ENCODE measurements at places on chromosomes 1 and 21. TPM values are rescaled to one million over a fixed set of nuclear protein-coding genes. Genes with fewer than 3 reads are reported as not detected.

DNA sequence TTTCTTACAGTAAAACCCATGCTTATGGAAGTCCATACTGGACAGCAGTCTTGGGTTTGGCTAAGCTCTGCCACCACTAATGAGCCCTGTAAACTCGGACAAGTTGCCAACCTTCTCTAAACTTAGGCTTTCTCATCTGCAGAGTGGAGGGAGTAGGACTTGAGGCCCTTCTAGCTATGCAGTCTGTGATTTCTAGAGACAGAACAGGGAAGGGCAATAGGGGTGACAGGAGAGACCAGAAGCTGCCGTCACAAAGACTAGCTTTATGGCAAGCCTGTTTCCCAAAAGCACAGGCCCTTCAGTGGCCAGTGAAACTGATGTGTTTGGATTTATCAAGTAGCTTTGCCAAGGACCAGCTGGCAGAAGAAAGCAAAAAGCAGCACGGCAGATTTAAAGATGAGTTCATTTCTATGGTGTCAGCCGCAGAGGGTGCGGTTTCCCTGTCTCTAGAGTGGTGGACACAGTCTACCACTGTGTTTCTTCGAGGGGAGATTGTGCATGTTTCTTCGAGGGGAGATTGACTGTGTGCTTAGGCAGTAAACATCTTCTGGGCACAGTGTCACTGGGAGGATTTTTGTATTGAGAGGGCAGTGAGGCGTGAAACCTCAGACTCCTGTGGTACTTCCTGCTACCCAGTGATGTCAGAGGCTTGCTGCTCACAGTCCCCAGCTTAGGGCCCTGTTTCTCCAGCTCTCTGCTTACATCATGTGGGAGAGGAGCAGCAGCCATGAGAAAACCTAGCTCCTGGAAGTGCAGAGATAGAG, 119.0 kb downstream of the ROR1 start:
- DNase-seq, result no peak

GRCh38 chr1:192939440-192939839, 119.7 kb downstream of the UCHL5 start:
- DNase-seq, result no peak

DNA sequence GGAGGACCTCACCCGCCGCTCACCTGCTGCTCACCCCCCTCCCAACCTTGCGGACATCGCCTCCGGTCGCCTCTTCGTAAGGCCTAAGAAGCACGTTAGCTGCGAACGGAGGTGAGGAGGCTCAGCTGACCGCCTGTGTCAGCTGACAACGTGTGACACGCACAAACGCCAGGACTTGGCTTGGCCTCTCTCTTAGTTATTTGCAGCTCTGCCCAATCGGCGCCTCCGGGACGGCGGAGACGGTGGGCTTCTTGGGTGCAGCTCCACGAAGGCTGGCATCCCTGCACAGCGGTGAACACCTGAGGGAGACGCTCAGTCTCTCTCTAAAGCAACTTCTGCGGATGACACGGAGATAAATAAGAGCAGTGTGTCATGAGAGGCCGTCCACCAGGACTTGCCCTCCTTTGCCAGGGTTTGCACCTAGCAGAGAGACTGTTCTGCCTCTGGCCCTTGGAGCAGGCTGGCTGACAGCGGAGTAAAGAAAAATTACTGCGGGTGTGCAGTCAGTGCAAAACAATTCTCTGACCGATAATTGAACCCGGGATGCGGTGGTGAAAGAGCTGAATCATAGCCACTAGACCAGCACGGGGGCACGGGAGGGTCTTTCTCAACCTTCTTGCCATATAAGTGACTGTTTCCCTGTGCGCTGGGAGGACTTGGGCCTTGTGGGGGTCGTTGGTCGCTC, 318.9 kb downstream of the FAM72C start:
- DNase-seq, result no peak

GRCh38 chr1:208544053-208544452, 299.9 kb upstream of the PLXNA2 start:
- no peak for DNase-seq

DNA sequence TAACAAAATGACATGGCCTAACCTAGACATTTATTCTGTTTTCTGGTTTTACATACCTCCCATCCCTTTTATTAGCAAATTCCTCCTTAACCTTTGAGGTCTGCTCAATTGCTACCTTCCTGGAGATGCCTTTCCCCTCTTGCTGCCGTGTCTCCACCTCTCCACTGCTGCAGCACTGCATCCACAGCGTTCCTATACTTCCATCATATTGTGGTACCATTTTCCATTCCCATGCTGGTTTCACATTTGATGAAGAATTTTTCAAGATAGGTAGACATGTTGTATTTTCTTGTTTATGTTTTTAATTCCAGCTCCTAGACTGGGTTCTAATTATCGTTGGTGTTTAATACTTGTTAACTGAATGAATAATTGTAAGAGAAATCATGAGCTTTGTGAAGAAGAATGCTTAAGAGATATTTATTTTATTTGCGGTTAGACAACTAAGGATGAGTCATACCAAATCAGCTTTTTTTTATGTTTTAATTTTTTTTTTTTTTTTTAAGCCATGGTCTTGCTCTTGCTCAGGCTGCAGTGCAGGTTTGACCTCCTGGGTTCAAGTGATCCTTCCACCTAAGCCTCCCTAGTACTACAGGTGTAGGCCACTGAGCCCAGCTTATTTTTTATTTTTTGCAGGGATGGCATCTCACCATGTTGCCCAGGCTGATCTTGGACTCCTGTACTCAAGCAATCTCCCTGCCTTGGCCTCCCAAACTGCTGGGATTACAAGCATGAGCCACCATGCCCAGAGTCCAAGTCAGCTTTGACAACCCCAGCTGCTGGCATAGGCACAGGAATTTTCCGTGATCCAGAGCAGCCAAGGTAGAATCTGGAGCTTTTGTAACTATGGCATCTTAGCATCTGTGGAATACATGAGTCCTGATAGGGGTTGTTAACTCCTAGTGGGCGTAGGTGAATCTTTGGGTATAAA, 44.0 kb downstream of the ATP6V1G3 start:
- no peak for DNase-seq

GRCh38 chr1:113874012-113874879, 2.7 kb upstream of the PTPN22 start:
- no peak for DNase-seq

- DNase-seq, result no peak
Measured at GRCh38 chr1:201153474-201154388, 543 bp downstream of the TMEM9 start.

DNA sequence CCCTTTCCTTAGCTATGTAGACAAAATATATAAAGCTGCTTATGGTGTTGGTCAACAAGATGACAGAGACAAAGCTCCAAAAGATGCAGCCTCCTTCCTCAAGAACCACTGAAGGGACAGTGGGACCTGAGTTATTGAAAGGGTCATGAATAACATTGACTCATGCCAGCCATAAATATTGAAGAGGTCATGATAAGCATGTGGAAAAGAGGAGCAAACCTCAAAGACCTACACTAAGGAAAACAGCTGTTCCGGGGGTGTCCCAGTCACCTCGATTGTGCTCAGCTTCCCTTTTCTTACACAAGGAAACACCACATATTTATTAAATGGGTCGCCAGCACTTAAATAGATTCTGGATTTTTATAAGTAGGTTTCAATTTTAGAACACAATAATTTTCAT, 112.9 kb downstream of the PTPRC start:
- DNase-seq, result no peak

The ARTN gene
- total RNA-seq, result not detected

The LHX8 gene
- not detected for total RNA-seq

The TRABD2B gene
- 3.7 TPM for total RNA-seq

The EFNA3 gene
- 1.6 TPM for total RNA-seq

The PRKCZ gene
- total RNA-seq, result 0.64 TPM

The FTCD gene
- 0.59 TPM for total RNA-seq

The NR0B2 gene
- total RNA-seq, result not detected

The SERINC2 gene
- 30.5 TPM for total RNA-seq

The CFAP74 gene
- total RNA-seq, result not detected
